Muscle of leg (tissue), 16 donors: ENCODE measurements at places on chromosomes 6 and 20. TPM values are rescaled to one million over a fixed set of nuclear protein-coding genes. Genes with fewer than 3 reads are reported as not detected.
A peak's percentile ranks its signal among the peaks of the same experiment; 100 is the strongest.

- peak overlapping the region; percentile 96 for H3K27ac ChIP-seq
- no peaks in the 10 kb centered on the region for H3K36me3 ChIP-seq
- peaks cover 5% of the 10 kb centered on the region for H3K4me1 ChIP-seq
Observed at GRCh38 chr6:56843476-56844349, 111.2 kb upstream of the BEND6 start.

DNA sequence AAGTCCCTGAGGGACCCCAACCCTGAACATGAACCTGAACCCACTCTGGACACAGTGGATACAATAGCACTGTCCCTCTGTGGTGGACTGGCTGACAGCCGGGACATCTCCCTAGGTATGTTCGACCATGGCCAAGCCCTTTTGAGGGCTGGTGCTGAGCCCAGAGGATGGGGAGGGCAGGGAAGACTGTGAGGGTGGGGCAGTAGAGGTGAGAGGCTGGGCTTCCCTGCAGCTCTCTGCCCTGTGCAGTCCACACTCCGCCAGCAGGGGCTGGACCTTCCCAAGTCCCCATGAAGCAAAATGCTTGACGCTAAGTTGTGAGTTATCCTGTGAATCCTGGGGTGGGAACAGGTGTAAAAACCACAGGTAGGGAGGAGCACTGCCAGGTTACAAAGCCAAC is 11.5 kb downstream of the LPIN3 start:
- H3K4me3 ChIP-seq: no peak overlapping the region
- H3K27ac ChIP-seq: no peak overlapping the region
- no peak for DNase-seq
- H3K4me1 ChIP-seq: peaks cover 17% of the 10 kb centered on the region

DNA sequence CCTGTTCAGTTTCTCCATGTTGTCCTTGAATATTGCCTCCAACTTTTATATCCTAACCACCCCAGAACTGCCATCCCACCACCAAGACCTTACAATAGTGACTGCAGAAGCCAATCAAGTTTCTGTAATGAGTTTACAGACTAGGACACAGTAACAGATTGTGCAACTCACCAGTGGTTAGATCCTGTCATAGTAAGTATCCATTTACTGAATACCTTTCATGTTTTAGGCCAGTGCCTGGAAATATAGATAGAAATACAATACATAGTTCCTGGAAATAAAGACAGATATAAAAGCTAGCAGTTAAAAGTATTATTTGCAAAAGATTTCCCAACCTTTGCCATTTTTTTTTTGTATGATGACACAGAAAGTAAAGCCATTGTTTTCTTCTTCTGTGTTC is 471.8 kb upstream of the BTBD3 start:
- H3K27me3 ChIP-seq: no peaks in the 10 kb centered on the region
- H3K27ac ChIP-seq: no peak overlapping the region
- no peaks in the 10 kb centered on the region for H3K36me3 ChIP-seq
- peaks cover 6% of the 10 kb centered on the region for H3K4me1 ChIP-seq

DNA sequence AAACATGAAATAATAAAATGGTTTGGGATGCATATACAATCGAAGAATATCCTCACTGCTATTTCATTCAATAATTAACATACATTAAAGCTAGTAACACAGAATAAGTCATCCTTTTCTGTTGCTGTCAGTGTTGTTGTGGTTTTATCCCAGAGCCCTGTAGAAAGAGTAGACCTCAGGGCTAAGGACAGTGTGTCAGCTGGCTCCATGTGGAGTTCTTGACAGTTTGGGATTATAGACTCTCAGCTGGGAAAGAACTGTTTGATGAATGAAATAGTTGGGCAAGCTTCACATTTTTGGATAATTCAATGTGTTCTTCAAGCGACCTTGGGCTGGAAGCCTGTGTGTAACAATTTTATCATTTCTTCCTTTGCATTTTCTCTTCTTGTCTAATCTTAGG is 10.1 kb downstream of the UTRN start:
- H3K4me3 ChIP-seq: no peak overlapping the region
- H3K4me1 ChIP-seq: peaks cover 2% of the 10 kb centered on the region
- no peak for DNase-seq
- H3K27me3 ChIP-seq: no peaks in the 10 kb centered on the region
- peaks cover 7% of the 10 kb centered on the region for H3K36me3 ChIP-seq

The RGS17 gene
- 0.53 TPM for total RNA-seq

The CARMIL1 gene
- total RNA-seq: 4.3 TPM

The COL20A1 gene
- 4.6 TPM for total RNA-seq

The LINC00237 gene
- 0.18 TPM for total RNA-seq

The VSX1 gene
- total RNA-seq: not detected
